Stimulated activated CD4-positive, alpha-beta T cell treated with anti-CD3 and anti-CD28 coated beads, Interleukin-1b, Interleukin-23, amount 100 ng/mL, for 24 hours (primary cell): ENCODE measurements at places on chromosomes 4 and X.

DNA sequence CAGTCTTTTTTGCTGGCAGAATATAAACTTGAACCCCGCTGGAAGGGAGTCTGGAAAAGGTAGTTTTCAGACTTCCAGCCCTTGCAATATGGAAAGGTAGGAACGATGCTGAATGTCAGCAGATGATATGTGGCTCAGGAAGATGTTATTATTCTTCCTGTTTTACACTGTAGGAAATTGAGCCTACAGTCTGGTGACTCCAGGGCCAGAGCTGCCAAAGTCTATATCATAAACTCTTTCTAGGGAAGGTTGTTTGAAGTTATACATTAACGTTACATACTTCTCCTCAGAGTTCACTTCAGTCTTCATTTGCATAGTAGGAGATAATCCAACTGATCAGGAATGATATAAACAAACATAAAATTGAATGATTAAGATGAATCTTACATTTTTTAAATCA, 141.3 kb downstream of the FAT4 start:
- no peak for DNase-seq

DNA sequence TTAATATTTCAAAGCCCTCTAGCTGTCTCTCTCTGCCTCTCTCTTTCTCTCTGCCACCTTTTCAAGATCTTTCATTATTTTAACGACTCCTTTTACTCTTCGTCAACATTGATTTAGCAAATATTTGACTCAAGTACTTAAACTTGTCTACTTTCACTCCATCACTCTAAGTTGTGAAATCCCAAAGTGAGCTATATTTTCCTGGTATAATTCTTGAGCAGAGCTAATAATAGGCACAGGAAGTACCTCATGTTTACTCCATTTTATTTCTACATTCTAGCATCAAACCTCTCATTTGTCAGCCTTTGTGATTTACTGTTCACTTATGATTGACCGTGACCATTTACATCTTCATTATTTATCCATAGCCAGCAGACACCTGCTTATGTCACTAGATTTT, 482.5 kb downstream of the RPA4 start:
- no peak for DNase-seq

DNA sequence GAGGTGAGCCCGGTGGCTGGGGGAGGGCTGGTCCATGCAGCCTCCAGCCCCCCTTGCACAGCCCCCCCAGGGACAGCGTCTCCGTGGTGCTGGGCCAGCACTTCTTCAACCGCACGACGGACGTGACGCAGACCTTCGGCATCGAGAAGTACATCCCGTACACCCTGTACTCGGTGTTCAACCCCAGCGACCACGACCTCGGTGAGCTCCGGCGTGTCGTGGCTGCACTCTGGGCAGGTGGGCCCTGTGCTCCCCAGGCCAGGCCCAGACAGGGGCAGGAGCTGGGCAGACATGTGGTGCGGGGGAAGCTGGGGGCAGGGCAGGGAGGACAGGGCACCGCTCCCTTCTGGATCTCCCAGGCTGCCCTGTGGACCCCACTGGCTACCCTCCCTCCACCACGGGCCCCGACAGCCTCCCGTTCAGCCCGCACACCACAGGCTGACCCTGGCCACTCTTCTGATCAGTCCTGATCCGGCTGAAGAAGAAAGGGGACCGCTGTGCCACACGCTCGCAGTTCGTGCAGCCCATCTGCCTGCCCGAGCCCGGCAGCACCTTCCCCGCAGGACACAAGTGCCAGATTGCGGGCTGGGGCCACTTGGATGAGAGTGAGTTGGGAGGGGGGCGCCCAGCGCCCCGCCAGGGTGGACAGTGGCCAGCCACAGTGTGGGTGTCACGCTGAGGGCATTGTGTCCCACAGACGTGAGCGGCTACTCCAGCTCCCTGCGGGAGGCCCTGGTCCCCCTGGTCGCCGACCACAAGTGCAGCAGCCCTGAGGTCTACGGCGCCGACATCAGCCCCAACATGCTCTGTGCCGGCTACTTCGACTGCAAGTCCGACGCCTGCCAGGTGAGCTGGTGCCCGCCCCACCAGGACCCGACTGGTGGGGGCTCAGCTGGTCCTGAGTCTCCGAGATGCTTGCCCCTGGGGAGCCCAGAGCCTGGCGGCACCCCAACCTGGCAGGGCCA, 5.9 kb downstream of the HGFAC start:
- DNase-seq: no peak

- DNase-seq: no peak
These were observed 14.4 kb upstream of the CC2D2A start for GRCh38 chr4:15455290-15455689.

GRCh38 chr4:93842601-93843252, 14.2 kb downstream of the ATOH1 start:
- DNase-seq: no peak

DNA sequence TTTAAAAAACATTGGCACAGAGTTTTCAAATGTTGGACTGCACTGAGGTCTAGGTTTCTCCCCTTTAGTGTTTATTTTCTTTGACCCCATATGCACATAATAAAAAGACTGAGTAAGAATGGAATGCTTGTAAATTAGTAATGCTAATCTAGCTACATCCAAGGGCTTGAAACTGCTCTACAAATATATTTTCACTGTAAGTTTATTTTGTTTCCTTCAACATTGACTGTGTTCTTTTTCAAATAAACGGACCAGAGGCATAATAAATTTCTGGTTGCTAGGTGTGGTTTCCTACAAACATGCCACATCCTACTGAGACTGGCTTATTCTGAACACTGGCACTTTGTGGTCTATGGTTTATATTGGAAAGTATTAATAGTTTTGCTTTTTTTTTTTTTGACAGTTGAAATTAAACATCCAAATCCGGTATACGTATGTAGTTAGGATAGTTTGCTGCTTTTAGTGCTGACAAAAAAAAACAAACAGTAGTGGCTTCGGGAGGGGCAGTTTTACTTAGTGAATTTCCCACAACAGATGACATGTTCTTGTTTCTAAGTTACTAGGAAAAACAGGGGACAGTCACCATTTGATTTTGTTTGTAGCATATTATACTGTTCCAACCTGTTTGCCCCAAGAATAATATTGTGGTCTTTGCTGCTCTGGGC, 13.2 kb downstream of the CA5B start:
- no peak for DNase-seq

DNA sequence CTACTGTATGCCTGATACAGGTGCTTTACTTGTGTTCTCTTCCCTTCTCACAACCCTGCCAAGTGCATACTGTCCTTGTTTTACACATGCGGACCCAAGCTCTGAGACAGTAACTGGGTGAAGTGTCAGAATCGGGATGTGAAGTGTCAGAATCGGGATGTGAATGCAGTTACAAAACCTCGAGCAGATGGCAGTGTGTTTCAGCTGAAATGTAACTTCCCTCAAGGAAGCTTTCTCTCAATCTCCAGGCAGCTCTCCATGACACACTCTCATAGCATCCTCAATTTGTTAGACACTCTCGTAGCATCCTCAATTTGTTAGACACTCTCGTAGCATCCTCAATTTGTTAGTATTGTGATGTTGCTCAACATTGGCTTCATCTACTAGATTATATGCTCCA, 1.1 kb upstream of the HPSE start:
- no peak for DNase-seq

DNA sequence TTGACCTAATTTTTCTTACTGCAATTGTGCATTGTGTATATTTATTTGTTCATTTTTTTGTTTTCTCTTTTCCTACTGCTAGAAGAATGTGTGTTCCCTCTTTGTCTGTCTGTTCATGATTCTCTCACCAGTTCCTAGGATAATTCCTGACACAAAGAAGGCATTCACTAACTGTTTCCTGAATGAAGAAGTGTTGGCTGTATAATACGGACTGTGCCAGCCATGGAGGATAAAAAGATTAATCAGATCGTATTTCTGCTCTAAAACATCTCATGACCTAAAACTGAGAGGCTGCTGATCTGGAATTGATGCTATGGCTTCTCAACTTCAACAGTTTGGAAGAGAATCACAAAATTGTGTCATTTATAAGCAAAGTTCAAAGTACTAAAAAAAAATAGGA, 563.1 kb upstream of the FRG1 start:
- DNase-seq: no peak

GRCh38 chr4:24889991-24890390, 22.9 kb downstream of the CCDC149 start:
- DNase-seq: no peak

GRCh38 chr4:185903205-185903604, 91.2 kb upstream of the SORBS2 start:
- no peak for DNase-seq

- no peak for DNase-seq
These were observed 10.6 kb downstream of the C4orf54 start for GRCh38 chr4:99647071-99647470.

GRCh38 chr4:20723019-20723418, 22.8 kb downstream of the PACRGL start:
- no peak for DNase-seq

- DNase-seq: no peak
These were observed 522.5 kb downstream of the IQCM start for GRCh38 chr4:149293046-149293649.

DNA sequence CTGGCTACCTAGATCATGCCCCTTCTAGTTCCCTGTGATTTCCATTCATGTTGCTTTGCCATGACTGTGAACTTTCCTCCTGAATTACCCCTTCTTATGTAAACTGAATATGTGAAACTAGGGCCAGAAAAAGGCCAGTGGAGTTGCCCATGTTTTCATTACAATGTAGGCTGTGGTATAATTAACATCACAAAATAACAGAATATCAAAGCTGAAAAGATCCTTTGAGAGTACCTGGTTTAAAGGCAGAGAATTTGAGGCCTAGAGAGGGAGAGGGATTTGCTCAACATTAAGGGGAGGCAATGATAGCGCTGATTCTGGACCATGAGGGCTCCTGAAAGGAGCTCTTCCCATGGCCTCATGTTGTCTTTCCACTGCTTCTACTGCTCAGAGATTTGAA, 392.2 kb downstream of the OPHN1 start:
- no peak for DNase-seq

GRCh38 chrX:37787423-37787869, 7.6 kb downstream of the CYBB start:
- no peak for DNase-seq

- no peak for DNase-seq
These were observed 51.1 kb downstream of the SH3KBP1 start for GRCh38 chrX:19836337-19836736.

DNA sequence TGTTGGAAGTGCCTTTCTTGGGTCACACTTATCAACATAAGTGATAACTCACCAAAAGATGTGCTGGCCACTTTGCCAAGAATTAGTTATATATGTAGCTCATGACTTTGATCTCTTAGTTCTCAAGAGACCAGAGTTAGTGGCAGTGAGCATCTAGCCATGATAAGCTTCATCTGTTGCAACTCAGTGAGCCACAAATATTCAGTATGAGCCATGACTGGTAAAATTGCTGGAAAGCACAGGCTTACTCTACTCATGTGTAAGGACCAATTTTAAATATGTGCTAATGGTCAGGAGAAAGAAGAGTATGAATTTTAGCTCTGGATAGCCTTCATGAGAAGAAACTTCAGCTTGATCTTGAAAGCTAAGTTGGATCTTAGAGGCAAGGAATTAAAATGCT, 59.4 kb upstream of the TLL1 start:
- DNase-seq: no peak

DNA sequence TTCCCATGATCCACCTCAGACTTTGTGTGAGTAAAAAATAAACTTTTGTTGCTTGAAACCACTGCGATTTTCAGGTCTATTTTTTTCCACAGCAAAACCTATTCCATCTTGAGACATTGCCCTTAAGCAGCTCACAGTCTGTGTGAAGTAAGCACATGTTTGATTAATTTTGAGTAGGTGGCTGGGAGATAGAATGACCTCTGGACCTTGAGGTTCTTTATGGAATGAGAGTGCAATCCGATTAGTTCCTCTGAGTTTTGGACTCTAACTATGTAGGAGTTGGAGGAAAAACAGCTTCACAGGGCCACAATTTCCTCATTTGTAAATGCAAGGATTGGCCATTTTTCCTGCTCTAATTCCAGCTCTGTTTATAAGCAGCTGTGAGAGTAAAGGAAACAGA, 234.1 kb upstream of the IGFBP7 start:
- no peak for DNase-seq

DNA sequence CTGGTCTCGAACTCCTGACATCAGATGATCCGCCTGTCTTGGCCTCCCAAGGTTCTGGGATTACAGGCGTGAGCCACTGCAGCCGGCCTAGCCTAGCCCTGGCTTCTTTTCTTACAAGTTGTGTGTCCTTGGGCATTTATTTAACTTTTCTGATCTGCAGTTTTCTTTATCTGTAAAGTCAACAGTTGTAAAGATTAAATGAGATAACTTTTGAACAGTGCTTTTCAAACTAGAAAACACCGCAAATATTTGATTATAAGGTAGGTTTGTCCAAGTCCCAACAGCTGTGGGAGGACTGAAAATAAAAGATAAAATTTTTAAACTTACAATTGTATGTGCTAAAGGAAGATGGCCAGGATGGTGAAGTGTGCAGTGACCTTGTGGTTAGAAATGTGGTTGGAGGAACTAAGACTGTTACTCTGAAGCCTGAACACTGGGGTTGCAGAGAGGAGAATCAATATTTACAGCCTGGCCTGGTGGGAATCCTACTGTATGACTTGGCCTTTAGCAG, 44.8 kb downstream of the GSX2 start:
- no peak for DNase-seq

DNA sequence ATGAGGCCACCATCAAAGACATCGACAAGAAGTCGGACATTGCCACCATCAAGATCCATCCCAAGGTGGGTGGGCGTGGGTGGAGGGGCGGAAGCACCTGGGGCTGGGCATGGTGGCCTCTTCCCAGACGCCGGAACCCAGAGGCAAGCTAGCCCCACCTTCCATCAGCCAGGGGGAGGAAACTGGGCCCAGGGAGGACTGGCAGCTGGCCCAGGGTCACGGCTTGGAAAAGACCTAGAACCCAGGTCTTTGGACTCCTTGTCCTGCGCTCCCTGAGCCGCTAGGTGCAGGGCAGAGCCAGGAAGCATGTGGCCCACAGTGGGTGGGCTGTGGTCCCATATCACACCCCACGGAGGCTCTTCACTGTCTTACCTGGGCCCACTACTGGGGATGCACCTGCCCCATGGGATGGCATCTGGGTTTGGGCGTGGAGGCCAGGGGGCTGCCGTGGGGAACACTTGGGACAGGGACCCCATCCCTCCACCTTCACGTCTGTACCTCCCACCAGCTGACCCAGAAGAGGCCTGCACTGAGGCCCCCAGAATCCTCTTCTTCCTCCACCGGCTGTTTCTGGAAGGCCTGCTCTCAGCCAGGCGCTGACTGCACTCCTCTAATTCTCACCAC, 17.3 kb downstream of the HTRA3 start:
- no peak for DNase-seq

- DNase-seq: no peak
These were observed 122.4 kb upstream of the ACSL4 start for GRCh38 chrX:109855501-109855900.
